ENCODE measurements at places on chromosomes 13 and 19. TPM values are rescaled to one million over a fixed set of nuclear protein-coding genes. Genes with fewer than 3 reads are reported as not detected.

Gene CYP4F3
- 1.00 TPM for total RNA-seq

Gene FXYD3
- total RNA-seq: not detected

Gene DHDH
- not detected for total RNA-seq

Gene ZNF790
- total RNA-seq: 7.8 TPM

- no peak for DNase-seq
These were observed 46.9 kb downstream of the FNDC3A start for GRCh38 chr13:49022472-49023144.

- DNase-seq: no peak
These were observed 198.1 kb upstream of the CSNK1A1L start for GRCh38 chr13:37303606-37304005.

- no peak for DNase-seq
These were observed 6.3 kb upstream of the GRIN3B start for GRCh38 chr19:993831-994393.

GRCh38 chr19:1441022-1441426, 2.8 kb downstream of the RPS15 start:
- DNase-seq: no peak

- DNase-seq: no peak
These were observed 60.4 kb downstream of the MYO9B start for GRCh38 chr19:17136021-17136420.
